ENCODE measurements at places on chromosomes 1 and 21.
A peak's percentile ranks its signal among the peaks of the same experiment; 100 is the strongest.

- no peak for DNase-seq
Observed at GRCh38 chr1:38263438-38263837, 216.8 kb upstream of the POU3F1 start.

DNA sequence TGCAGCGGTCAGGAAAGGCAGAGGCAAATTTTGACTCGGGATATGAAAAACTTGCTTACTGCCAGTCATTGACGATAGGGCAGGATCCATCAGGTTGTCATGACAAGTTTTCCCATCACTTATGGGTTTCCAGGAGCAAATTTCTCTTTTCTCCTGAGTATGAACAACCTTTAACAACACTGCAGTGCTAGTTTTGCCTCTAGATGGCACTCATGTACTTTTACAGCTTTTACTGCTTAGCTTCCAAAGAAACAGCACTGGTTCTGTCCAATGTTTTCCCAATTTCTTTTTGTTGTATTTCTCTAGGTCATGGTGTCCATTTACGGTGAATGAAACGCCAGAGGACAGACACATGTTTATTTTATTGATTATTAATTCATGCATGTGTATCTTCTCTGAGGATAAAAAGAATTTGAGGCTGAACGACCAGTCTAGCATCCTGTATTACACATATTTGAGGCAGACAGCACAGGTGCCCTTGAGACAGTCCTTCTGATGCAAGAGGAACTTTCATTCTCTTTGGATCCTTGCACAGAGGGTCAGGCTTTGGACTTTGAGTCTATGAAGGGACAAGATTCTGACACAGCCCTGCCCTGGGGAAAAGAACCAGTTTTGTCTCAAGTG, 112.3 kb upstream of the TRABD2B start:
- no peak for DNase-seq

DNA sequence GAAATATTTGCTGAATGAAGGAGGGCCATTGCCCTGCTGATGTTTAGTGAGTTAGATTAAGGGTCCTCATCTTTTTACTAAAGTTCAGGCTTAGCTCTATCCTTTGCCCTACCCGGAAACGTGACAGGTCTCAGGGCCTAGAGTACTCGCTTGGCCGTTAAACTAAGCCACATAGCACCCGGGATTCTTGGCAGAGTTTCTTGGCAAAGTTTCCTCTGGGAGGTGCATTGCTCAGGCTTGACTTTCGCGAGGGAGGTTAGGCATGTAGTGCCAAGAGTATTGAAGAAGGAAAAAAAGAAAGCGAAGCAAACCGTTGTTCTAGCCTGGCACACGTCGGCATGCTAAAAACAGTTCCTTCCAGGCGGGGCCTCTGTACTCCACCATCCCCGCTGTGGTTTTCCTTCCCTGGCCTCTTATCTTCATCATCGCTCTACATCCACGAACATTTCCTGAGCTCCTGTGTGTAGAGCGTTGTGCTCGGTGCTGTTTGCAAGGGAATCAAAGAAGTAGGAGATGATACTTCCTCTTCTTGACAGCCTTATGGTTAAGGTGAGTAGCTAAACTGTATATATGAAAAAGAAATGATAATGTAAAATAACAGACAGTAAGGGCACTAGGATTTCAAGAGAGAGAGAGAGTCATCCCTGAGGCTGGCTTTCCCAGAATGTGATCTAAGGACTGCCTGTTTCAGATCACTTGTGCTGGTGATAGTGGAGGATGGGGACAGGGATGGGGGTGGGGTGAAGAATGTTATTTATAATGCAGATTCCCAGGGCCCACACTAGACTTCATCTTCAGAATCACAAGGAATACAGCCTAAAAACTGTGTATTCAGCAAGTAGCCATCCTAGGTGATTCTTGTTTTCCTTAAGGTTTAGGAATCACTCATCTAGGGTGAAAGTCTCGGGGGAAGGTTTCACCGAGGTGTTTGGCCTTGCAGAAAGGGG, 18.8 kb downstream of the RNF220 start:
- no peak for DNase-seq

GRCh38 chr1:197776351-197777105, 1.2 kb upstream of the DENND1B start:
- DNase-seq = peak; percentile 52

GRCh38 chr1:202987922-202988583, 19.1 kb upstream of the TMEM183A start:
- no peak for DNase-seq

DNA sequence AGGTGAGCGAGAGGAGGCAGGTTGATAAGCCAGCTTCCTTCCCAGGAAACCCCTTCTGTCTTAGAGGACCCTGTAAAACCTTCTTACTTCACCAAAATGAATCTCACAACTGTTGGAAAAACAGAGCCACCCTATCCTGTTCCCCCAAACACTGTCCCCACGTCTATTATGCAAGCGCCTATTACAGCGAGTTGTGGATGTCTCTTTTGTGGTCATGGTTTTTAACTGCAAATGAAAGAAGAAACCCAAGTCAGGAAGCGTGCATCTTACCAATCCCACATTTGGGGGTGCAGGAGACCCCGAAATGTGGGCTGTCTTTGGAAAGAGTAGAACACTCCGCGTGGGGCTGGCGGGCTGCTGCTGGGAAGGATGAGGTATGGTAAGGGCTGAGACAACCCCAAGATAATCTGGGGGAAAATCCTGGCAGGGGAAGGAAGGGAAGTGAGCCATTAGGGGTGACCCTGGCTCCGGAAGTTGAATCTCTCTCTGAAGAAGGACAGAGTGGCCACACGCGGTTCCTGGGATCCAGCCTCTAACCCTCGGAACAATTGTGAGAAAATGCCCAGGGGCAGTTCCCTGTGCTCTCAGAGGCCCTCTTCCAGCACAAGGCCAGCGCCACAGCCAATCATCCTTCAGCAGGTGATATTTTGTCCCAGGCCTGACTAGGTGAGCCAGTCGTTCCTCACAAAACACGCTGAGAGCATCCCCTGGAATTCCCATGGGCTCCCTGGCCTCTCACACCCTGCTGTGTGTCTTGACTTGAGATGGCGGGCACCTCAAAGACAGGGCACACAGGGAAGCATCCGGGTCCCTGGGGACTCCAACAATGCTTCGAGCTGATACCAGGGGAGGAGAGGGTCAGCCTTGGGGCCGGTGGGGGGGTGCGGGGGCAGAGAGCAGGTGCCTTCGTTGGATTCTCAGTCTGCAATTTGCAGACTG, 168.5 kb upstream of the IRF2BP2 start:
- DNase-seq = peak; percentile 22

GRCh38 chr1:164608651-164609057, 49.7 kb downstream of the PBX1 start:
- DNase-seq = no peak

- no peak for DNase-seq
Observed at GRCh38 chr1:222798116-222798515, 16.7 kb upstream of the DISP1 start.

- no peak for DNase-seq
Observed at GRCh38 chr21:45994086-45994661, 12.6 kb downstream of the COL6A1 start.

- no peak for DNase-seq
Observed at GRCh38 chr1:114105421-114105979, 48.2 kb downstream of the SYT6 start.

GRCh38 chr1:92030656-92031107, 897 bp downstream of the EPHX4 start:
- no peak for DNase-seq

DNA sequence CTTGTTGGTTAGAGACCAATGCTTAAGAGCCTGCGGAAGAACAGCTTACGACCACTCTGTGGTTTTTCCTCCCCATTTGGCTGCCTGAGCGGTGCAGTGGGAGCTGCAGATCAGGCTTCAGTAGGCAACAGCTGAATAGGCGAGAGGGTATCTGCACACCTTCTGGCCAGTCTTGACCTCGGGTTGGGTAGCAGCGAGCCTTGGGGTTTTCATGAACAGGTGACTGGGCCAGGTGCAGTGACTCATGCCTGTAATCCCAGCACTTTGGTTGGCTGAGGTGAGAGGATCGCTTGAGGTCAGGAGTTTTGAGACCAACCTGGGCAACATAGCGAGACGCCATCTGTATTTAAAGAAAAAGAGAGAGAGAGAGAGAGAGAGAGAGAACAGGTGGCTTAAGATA, 41.0 kb downstream of the NENF start:
- no peak for DNase-seq

GRCh38 chr1:94384485-94385265, 33.5 kb upstream of the ABCD3 start:
- DNase-seq = no peak

- no peak for DNase-seq
Observed at GRCh38 chr1:44723064-44723463, 7.9 kb downstream of the RNU5D-1 start.

- DNase-seq = no peak
Observed at GRCh38 chr1:63621075-63621474, 27.9 kb downstream of the PGM1 start.

DNA sequence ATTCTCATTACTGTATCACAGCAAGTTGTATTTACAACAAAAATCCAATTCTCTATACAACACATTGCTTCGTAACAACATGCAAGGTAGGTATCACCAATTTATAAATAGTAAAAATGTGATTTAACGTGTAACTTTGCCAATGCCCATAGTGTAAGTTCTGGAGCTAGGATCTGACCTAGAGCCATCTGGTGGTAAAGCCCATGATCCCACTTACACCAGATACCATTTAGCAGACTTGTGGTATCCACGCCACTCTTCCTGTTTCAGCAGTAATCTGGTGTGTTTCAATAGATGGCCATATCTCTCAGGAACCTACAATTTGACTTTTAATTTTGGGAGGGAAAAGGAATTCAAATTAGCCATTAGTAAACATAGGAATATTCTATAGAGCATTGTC, 10.2 kb downstream of the SETSIP start:
- DNase-seq = no peak

DNA sequence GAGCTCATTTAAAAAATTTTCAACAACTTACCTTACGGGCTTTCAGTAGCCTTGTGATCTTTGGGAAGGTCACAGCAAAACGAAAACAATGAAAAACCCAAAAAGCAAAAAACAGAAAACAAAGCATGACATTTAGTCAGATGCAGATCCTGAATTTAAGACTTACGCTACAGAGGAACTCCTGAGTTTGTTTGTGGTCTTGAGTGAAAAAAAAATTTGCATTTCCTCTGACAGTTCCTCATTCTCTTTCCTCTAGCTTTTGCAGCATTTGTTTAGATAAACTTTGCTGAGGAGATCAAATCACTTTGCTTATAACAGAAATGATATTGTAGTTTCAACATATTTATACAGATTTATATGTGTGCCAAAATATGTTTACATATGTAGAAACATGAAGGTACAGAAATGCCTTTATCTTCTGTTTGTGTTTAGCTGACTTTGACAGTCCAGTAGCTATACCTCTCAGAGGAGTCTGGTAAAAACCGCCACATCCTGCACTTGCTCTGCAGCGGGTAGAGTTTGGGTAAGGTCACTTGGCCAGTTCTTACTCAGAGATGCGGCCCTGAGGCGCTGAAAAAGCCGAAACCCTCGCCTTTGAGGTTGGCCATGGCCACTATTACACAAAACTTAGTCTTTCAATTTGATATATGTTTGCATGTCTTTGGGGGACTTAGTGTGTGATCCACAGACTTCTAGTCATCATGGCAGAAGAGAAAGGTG, 142.5 kb downstream of the TNR start:
- DNase-seq = no peak

DNA sequence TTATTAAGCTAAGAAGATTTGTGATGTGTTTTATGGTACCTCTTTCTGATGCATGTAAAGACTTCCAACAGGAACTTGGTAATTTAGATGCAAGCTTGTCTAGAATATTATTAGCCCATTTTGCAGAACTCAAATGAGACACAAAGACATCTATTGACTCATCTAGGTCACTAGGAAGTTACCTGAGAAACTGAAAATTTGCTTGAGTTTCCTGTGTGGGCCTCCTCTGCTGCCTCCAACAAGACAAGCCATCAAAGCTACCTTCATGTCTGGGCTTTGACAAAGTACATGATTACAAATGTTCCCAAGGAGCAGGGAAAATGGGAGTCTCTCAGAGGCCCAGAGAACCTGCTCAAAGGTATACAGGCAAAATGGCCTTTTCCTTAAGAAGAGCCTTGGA, 5.6 kb downstream of the RUNX1 start:
- DNase-seq = peak; percentile 62

- DNase-seq = no peak
Observed at GRCh38 chr1:7410156-7410555, 360.9 kb upstream of the VAMP3 start.

DNA sequence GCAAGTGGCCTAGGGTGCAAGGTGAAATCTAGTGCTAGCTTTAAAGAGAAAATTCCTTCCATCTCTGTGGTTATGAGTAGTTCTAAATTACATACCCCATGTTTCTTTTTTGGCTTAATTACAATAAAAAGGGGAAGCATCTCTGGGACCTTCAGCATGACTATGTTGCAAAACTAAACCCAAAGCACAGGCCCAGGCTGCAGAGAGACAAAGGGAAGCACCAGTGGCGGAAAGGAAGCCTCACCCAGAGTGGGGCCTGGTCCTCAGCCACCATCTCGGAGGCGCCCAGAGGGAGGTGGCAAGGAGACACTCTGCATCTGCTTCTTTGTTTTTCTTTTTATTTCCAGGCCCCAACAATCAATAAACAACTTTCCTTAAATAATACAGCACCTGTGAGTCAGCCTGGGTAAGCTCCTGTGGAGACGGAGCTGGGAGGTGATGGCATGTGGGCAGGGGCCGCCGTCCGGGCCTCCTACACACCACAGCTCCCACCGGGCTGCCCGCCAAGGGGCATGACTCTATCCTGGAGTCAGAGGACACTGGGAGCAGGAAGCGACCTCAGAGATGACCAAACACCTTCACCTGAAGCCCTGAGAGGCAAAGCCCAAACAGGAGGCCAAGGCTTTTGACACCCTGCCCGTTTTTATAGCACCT, 21.7 kb downstream of the ITPKB start:
- DNase-seq = no peak

- no peak for DNase-seq
Observed at GRCh38 chr1:31412732-31413404, at the start of gene SERINC2. Gene SERINC2 (plus strand): TSS chr1:31413213. CDS start chr1:31413266, 53 bp downstream.

GRCh38 chr1:22362626-22363402, 88.8 kb upstream of the ZBTB40 start:
- no peak for DNase-seq

- DNase-seq = no peak
Observed at GRCh38 chr1:198328458-198329032, 171.7 kb downstream of the NEK7 start.

GRCh38 chr1:63289135-63289534, 33.2 kb upstream of the FOXD3 start:
- DNase-seq = no peak

Data from CD4-positive, alpha-beta T cell treated with Interferon alpha-2 for 1 hour (primary cell).